ENCODE measurements at places on chromosomes 11 and 22.

DNA sequence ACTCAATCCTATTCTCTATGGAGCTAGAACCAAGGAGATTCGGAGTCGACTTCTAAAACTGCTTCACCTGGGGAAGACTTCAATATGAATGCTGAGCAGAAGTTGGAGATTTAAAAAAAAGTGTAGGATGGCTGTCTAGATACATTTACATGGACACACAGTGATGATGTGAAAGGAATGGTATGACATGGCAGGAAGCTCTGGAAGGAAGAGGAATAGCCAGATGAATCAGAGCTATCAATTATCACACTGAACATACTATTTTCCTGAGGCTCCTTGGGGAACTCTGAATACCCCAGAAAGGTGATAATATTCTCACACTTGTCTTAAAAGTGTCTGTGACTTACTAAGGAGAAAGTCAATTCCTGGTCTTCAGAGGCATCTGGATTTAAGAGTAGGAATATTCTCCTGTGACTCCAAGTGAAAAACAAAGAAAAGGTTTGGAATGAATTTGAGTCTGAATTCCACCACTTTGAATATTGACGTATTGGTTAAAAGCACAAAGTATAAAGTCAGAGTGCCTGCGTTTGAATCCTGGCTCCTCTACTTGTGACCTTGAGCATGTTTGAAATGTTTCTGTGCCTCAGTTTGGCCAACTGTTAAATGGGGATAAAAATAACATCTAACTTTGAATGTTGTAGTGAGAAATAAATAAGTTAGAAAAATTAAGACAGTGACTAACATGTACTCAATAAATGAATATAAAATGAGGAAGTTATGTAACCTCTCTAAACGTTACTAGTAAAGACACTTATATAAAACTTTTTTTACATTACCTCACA lies 1.3 kb downstream of the OR52D1 start:
- no peak for DNase-seq

GRCh38 chr22:27825174-27825573 lies 23.6 kb upstream of the MN1 start:
- no peak for DNase-seq

- DNase-seq = no peak
Observed at GRCh38 chr11:132260636-132261035, 890.2 kb downstream of the NTM start.

DNA sequence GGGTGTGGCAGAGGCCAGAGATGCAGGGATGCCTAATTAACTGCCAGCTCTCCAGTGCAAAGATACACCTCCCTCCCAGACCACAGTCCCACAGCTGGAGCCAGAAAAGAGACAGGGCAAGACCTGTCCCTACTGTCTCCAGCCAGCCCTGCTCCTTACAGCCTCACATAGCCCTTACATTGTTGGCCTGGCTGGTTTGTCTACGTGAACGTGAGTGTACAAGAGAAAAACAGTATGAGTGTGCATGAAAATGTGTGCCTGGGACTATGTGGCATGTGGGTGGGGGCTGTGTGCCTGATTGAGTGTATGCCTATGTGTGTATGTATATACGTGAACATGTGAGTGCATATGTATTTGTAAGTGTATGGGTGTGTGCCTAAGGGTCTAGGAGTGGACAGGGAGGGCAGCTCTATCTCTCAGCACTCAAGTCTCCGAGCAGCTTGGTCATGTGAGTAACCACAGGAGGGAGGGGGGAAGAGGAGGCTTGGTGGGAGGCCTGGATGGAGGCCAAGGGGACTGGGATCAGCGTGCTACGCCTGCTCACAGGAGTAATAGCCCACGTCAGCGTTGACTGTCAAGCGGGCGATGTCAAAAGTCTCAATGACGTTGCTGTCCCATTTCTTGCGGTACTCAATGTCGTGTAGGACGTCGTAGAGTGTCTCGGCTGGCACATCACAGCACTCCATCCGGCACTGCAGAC lies 6.6 kb upstream of the ARAP1 start:
- no peak for DNase-seq

DNA sequence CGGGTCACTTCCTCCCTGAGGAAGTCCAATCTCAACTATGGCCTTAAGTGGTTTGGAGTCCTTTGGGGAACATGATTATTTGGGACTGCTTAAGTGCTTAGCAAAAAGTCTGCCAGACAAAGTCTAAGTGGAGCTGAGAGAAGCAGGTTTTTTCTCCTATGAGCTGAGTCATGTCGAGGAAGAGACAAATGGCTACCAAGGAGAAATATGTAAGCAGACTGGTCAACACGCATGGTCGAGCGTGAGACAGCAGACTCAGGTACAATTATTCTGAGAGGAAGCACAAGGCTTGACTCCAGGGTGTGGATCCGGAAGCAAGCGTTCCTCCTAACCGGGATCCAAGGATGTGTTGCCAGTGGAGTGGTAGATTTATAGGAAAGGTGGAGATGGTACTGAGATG lies 30.6 kb downstream of the UBASH3B start:
- DNase-seq = no peak

- DNase-seq = no peak
Observed at GRCh38 chr11:19683141-19683805, 29.4 kb upstream of the NAV2 start.

DNA sequence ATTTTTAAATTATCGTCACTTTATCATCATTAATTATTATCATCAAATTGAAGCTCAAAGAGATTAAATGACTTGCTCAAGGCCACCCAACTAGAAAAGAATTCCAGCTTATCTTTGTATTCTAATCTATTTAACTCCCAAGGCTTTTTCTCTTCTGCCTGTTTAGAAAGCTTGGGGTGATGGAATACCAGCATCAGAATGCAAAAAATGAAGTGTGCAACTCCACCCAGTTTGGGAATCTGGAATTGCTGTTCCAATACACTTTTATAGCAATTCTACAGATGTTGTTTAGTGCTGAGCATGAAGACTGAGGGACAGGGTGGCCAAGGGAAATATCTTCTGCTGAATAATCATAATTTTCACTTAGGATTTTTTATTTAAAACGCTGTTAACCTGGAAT lies 97.2 kb upstream of the FIBIN start:
- no peak for DNase-seq

DNA sequence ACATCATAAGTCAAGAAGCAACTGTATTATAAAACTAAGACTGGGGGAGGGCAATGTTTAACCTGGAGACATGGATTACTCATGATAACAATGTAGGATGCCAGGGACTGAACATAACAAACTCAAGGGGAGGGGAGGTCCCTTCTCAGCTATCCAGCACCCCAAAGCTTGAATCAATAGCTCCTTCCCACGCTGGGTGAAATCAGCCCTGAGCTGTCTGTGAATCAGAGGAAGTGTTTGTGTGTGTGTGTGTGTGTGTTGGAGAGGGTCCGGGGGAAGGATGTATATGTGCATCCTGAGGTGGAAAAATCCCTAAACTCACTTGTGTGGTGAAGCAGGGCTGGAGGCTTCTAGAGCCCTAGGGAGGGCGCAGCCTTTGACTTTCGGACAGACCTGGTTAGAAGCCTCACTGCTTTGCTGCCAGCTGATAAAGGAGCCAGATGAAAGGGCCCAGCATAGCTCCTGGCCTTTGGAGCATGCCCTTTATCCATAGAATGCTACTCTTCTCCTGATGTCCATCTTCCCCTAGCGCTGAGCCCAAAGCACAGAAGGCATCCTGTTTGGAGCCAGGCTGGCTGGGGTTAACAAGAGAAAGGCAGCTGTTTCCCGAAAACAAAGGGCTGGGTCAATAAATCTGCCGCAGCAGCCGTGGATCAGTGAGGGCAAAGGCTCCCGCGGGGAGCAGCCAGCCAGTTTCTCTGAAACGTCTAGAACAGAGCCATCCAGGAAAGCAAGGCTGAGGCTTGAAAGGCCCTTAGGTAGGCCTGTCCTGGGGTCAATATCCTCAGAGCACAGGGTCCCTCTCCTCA lies 35.8 kb downstream of the TNKS1BP1 start:
- no peak for DNase-seq

- no peak for DNase-seq
Observed at GRCh38 chr11:107777110-107777509, 65.3 kb upstream of the SLN start.

DNA sequence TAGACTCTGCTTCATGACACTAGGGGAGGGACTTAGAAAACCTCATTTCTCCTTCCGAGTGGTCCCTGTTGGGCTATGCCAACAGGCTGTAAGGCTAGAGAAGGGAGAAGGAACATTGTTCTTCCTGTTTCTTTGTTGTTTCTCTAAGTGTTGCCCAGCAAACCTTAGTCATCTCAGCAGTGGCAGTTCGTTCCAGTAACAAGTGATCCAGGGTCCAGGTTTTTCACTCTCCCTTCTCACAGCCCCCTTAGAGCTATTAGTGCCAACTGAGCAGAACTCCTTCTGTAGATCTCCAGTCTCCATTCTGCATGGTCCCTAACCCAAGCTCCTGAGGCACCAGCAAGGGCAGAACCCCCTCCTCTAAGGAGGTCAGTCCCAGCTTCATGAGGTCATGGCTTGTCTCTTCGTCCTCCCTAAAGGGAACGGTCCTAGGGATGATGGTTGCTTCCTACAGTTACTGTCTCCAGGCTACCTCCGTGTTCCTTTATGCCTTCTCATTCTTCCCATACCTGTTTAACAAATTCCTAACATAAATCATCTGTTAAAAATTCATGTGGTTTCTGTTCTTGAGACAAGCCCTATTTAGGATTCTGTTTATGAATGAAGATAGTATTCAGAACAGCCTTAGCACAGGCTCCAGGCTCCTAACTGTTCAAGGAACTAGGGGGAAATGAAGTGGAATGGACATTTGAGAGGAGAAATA lies 168.6 kb upstream of the UBASH3B start:
- no peak for DNase-seq

DNA sequence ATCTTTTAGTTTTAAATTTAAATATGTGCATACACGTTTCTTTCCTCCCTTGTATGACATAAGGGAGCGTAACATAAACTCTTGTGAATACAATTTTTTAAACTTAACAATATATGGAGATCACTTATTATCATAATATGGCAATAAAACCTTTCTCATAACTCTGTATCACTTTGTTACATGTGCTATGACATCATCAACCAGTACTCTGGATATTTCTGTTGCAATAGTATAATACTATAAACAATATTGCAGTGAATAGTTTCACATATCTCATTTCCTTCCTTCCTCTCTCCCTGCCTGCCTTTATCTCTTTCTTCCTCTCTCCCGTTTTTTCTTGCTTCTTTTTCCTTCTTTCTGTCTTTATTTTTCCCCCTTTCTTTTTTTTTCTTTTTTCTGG lies 1278.0 kb upstream of the CNTN5 start:
- no peak for DNase-seq

DNA sequence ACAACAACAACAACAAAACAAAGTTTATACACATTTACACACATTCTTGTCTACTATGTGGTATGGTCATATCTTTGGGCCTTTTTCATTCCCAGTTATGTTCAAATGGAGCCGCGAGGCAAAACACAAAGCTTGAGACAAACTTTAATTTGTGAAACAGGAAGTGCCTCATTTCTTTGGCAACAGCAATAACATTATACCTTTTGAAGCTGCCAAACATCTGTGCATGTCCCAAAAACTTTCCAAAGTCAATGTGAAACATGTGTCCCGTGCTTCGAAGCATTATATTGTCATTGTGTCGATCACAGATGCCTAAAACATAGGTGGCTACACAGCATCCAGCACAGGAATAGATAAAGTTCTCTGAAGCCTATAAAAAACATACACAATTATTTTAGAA lies 25.0 kb upstream of the RPS13 start:
- DNase-seq = no peak

GRCh38 chr22:33756508-33756949 lies 163.7 kb downstream of the LARGE1 start:
- no peak for DNase-seq

- DNase-seq = no peak
Observed at GRCh38 chr11:112225753-112226061, 521 bp upstream of the PTS start.

GRCh38 chr11:35180317-35181233 lies 41.6 kb downstream of the CD44 start:
- DNase-seq = no peak

DNA sequence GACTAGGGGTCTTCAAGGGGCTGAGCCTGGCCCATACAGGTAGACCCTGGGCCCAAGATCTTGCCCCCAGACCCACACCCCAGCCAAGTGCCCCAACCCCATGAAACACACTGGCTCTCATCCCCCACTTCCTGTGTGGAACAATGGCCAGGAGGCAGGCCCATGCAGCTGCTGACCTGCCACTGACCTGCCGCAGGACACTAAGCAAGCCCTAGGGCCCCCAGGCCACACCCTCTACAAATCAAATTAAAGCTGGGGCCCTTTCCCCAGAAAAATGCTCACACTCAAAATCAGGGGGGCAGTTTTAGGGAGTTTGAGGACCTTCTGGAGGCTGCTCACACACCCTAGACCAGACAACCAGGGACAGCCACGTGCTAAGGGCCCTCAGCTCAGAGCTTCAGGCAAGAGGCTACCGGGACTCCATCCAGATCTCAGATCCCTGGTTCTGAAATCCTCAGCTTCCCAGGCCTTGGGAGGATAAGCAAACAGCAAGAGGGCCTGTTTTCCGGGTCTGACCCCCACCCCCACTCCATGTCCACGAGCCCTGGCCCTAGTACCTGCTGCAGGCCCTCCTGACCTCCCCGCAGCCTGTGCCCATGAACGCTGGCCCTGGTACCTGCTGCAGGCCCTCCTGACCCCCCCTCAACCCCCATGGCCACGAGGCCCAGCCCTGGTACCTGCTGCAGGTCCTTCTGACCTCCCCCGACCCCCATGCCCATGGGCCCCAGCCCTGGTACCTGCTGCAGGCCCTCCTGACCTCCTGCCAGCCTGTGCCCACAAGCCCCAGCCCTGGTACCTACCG lies 10.0 kb downstream of the CARD10 start:
- no peak for DNase-seq

DNA sequence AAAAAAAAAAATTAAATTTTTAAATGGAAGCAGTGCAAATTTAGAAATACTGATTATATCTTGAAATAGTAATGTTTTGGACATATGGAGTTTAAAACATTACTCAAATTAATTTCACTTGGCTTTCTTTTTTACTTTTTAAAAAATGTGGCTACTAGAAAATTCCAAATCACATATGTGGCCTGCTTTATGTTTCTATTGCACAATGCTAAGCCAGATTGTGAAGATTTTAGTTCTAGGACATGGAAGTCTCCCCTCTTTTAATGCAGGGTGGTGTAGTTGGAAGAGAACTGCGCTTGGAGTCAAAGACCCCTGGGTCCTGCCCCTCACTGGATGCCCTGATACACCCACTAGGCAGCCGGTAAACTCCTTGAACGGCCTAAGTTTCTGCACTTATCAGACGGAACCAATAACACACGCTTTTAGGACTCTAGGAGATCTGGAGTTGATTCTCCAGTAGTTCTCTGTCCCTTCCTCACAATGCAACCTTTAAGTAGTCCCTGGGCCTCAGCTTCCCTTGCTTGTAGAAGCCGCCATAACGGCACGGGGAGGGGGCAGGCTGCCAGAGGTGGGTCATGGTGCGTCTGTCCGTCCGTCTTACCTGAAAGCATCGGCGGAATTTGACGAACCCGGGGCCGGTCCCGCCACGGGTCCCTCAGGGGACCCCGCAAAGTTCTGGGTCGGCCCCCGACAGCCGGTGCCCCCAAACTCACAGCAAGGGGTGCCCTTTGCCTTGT lies 505 bp downstream of the FAM227A start:
- no peak for DNase-seq

GRCh38 chr11:13448876-13449275 lies 14.1 kb downstream of the BTBD10 start:
- DNase-seq = no peak

- no peak for DNase-seq
Observed at GRCh38 chr22:48936391-48936790, 891.3 kb downstream of the BRD1 start.

All from Panc1 (cell line).